ENCODE measurements at places on chromosomes 6 and 20.
A peak's percentile ranks its signal among the peaks of the same experiment; 100 is the strongest.

GRCh38 chr20:63177134-63177784 lies 38.7 kb downstream of the YTHDF1 start:
- DNase-seq = no peak

DNA sequence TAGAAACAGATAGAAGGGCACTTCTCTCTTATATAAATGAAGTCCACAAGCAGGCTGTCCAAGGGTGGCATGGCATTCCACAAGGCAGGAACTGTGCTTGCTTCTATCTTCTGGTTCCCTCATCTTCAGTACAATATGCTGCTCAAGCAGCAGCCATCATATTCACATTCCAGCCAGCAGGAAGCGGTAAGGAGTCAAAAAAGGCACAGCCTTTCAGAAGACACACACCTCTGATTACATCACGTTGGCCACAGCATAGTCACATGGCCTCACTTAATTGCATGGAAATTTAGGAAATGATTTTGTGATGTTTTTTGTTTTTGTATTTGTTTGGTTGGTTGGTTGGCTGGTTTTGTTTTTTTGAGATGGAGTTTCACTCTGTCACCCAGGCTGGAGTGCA lies 19.0 kb downstream of the REM1 start:
- DNase-seq = no peak

- no peak for DNase-seq
These were observed 240.1 kb downstream of the KCNQ5 start for GRCh38 chr6:72861935-72862432.

DNA sequence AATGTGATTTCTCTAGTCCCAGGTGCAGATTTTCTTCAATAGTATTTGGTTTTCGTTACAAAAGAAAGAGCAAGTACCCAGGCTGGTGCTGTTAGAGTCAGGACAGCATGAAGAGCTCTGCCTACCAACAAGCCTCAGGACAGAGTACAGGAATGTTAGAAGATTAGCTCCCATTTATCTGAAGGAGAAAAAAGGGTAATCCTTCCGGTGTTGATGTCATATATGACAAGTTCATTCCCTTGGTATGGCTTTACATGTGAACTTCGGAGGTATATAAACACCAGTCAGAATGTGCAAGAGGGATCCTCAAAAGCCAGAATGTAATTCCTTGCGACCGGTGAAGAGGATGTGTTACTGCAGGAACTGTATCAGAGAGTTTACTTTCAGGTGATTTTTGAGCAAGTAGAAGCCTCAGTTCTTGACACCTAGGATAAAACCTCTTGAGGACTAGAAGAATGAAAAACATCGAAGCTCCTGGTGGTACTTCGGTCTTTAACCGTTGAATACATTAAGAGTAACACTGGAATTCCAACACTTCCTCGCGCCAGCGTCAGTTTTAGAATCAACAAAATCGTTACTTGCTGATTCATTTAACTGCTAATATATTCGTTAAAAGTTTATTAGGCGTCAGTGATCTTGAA lies 194.2 kb upstream of the ZNF184 start:
- DNase-seq = no peak

DNA sequence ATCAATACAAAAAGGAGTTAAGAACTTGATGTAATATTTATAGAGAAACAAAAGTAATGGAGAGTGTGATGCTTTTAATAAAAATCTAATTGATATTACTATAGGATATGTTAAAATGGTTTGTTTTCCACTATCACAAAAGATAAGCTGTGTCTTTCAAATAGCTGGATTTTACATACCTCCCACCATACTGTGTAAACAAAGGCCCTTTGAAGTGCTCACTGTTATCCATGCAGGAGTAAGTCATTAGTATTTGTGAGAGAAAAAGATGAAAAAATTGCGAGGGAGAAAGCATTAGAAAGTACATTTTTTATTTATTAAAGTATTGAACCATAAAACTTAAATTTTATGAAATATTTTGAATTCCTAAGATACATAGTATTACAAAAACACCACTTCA lies 733.0 kb downstream of the GRIK2 start:
- DNase-seq = no peak

DNA sequence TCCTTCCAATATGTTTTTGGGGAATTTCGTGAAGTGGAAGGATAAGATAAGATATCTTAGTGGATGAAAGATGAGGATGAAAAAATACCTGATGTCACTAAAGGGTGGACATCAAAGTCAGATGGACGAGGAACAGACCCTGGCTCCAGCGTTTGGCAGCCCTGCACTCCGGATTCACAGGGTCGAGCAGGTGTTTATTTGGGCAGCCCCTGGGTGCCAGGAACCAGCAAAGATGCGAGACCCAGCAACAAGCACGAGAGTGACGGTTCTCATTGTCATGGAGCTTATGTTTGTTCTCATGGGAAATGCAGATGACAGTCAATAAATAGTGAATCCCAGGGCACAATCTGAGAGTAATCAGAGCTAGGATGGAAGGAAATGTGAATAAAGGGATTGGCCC lies 131.1 kb downstream of the PHACTR3 start:
- no peak for DNase-seq

- no peak for DNase-seq
These were observed 150.3 kb downstream of the PTPRK start for GRCh38 chr6:128370072-128370471.

- peak; percentile 70 for DNase-seq
These were observed 15.7 kb downstream of the ADISSP start for GRCh38 chr20:3751675-3752385.

- DNase-seq = no peak
These were observed 212.7 kb downstream of the CDKAL1 start for GRCh38 chr6:20746805-20747558.

DNA sequence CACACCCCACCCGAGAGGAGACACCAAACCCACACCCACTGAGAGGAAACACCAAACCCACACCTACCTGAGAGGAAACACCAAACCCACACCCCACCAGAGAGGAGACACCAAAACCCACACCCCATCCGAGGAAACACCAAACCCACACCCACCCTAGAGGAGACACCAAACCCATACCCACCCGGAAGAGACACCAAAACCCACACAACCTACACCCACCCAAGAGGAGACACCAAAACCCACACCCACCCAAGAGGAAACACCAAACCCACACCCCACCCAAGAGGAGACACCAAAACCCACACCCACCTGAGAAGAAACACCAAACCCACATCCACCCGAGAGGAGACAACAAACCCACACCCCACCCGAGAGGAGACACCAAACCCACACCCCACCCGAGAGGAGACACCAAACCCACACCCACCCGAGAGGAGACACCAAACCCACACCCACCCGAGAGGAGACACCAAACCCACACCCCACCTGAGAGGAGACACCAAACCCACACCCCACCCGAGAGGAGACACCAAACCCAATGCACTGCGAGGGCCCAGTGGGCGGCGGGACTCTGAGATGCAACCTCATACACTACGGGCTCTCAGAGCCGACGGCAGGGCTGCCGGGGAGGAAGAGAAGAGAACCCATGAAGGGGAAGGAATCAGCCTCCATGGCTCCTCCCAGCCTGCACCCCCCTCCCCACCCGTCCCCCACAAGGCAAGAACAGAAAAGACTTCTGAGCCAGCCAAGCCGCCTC lies 83.3 kb downstream of the TAF4 start:
- peak; percentile 45 for DNase-seq

- DNase-seq = no peak
These were observed 43.2 kb upstream of the TMX4 start for GRCh38 chr20:8062756-8063155.

DNA sequence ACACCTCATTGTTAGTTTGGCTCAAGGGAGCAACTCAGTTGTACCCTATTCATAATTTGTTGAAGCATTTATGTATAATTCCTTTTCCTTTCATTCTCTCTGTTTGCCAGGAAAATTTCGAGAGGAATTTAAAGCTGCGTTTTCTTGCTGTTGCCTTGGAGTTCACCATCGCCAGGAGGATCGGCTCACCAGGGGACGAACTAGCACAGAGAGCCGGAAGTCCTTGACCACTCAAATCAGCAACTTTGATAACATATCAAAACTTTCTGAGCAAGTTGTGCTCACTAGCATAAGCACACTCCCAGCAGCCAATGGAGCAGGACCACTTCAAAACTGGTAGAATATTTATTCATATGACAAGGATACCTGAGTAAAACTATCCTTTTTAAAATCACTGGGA lies 45.2 kb upstream of the GFRAL start:
- DNase-seq = no peak

DNA sequence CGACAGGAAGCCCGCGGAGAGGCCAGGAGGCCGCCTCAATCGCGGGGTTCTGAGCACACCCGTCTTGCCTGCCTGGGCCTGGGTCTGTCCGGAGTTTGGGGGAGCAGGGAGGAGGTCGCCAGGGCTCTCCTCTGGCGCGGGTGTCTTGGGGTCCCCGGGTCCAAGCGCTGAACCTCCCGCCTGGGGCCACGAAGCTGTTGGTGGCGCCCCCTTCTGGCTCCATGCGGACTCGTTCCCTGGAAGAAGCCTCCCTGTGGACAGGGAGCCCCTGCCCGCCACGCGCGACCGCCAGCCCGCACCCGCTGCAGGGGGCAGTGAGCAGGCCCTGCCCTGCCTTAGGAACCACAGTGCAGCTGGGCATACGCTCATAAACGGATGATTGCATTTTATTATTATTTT lies 44.7 kb downstream of the MCUR1 start:
- DNase-seq = peak; percentile 3

DNA sequence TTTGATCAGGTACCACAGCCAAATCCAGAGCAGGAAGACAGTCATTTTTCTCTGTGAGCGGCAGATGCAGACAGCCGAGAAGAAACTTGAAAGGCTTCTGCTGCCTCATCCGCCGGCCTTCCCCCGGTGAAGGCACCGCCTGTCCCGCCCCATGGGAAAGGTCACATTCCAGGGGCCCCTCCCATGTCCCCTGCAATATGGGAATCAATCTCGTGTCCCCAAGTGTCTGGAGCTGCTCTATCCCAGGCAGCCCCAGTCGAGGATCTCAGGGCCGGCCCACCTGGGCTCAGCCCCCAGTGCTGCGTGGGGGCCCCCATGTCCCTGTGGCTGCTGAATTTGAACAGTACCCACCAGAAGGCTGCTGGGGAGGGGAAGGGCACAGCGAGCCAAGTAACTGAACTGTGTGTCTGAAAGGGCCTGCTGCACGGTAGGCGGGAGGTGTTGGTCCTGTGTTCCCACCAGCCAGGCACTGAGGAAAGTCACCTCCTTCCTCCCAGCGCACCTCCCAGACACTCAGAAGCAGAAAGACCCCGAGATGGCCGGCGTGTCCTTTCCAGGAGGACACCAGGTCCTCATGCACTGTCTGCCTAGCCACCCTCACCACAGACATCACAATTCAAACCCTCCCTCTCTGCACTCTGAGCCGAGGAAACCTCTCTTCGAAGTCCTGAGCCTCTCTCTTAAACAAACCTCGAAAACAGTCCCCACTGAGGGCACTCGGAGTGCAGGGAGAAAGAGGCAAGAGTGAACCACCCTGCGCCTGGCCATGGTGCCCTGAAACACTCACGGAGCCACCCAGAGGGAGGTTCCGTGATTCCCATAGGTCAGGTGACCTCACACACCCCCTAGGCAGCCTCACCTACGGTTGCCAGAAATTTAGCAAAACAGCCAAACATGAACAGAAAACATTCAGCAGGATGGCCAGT lies 99.3 kb downstream of the PSMB1 start:
- DNase-seq = no peak

DNA sequence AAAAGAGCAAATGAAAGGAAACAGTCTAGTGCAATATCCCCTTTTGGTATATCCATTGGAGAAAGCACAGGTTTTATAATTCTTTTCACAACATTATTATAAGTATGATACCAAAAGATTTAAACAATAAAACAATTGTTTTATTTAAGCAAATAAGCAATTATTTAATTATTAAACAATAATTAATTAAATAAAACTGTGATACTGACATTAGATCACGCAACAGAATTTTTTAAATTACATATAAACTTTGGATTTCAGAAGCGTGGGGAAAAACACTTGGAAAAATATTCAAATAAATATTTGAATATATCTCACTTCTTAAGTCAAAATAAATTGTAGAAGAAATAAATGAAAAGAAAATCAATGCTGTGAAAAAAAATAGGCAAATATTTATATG lies 76.2 kb upstream of the STXBP5 start:
- no peak for DNase-seq

GRCh38 chr6:107246972-107247615 lies 131.8 kb upstream of the BEND3 start:
- no peak for DNase-seq

- no peak for DNase-seq
These were observed 46.7 kb upstream of the FNDC1 start for GRCh38 chr6:159122453-159122852.

DNA sequence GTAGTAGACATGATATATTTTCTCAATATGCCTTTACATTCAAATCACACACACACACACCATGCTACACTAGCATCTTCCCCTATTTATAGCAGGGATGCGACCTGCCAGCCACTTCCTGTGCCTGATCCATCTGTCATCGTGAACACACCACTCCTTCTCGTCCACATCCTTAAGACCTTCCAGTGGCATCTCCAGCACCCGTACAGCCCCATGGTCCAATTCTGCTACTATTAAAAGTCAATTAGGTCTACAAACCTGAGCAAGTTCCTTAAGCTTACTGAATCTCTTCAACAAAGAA lies 54.5 kb downstream of the KIF16B start:
- no peak for DNase-seq

DNA sequence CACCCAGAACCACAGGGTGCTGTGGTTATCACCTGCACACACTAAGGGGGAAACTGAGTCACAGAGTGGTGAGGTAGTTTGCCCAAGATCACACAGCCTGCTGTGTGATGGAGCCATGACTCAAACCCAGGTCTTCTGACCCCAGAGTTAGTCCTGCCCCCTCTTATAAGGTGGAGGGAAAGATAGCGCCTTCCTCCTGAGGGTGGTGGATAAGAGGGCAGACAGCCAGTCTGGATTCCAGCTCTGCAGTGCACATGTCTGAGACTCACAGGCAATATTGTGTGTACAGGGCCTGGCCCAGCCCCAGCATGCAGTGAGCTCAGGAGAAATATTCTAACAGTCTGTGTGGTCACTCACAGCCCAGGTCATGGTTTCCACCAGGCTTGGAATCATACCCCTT lies 393.7 kb downstream of the CDH4 start:
- DNase-seq = no peak

DNA sequence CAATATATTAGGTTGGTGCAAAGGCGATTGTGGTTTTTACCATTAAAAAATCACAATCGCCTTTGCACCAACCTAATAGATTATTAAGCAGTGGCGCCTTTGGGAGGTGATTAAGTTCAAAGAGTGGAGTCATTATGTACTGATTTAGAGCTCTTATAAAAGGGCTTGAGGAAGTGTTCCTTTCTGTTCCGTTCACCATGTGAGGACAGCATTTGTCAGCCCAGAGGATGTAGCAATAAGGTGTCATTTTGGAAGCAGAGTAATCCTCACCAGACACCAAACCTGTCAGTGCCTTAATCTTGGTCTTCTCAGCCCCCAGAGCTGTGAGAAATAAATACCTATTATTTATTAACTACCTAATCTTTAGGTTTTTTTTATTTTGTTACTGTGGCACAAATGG lies 542.1 kb upstream of the MAN1A1 start:
- no peak for DNase-seq

All from CD4-positive, alpha-beta T cell treated with Interleukin-17A for 1 hour (primary cell).